ENCODE measurements at places on chromosomes 6 and 20.

GRCh38 chr6:8225113-8225512, 122.8 kb upstream of the EEF1E1 start:
- no peak for DNase-seq

GRCh38 chr6:142833054-142833453, 111.9 kb downstream of the HIVEP2 start:
- DNase-seq: no peak

- no peak for DNase-seq
These were observed 13.0 kb upstream of the MATN4 start for GRCh38 chr20:45320948-45321595.

- no peak for DNase-seq
These were observed 3.6 kb downstream of the NT5E start for GRCh38 chr6:85453490-85453889.

DNA sequence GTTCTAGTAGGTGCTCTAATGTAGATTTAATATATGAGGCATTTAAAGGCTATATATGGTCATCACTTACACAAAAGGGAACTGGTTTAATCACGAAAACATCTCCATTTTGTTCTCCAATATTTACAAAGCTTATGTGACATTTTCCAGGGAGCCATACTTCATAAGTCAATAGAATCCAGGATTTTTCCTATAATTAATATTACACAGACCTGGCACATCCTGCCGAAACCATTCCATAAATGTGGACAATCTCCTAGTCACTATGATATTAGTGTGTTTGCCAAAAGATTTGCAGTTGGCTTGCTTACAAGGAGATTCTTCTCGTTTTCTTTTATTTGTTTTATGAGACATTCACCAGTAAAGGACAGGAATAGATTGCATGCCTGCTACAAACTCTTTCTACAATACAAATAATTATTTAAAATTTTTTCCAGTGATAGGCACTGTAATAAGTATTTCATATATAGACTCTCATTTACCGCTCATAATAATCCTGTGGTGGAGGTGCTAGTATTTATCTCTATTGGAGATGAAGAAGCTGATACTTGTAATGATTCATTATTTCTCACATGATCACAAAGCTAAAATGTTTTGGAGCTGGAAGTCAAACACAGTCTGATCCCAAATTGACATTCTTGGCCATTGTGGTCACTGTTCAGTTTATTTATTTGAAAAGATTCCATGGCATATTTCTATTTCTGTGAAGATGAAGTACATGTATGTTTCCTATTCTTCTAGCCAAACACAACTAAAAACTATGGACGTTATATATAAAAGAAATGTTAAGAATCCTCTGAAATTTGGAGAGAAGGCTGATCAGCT, 597.0 kb downstream of the HTR1B start:
- no peak for DNase-seq

GRCh38 chr20:24146231-24146634, 157.7 kb upstream of the GGTLC1 start:
- DNase-seq: no peak

GRCh38 chr6:41200901-41201763, at the start of gene TREML2:
Gene TREML2, minus strand, starts transcription at chr6:41201149. Its CDS starts 141 bp downstream, at chr6:41201008.
- no peak for DNase-seq

GRCh38 chr6:43092635-43093034, 16.5 kb downstream of the PTK7 start:
- no peak for DNase-seq

DNA sequence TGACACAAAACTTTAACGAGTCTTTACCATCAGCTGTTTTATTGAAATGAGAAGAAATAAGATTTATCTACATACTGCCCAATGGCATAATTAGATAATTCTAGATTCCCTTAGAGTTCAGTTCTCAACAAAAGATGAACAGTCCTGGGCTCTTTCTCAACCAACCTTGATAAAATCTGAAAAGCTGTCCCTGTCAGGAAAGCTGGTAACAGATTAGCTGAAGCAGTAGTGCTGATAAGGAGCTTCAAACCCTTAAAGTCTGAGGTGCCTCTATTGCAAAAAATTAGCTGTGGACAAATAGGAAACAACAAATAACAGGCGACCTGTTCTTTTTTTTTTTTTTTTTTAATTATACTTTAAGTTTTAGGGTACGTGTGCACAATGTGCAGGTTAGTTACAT, 35.9 kb upstream of the FAM135A start:
- DNase-seq: no peak

- no peak for DNase-seq
These were observed 151.8 kb downstream of the UNC5CL start for GRCh38 chr6:40887079-40887791.

GRCh38 chr6:138229072-138229471, 10.8 kb upstream of the PBOV1 start:
- DNase-seq: no peak

GRCh38 chr20:44171775-44172571, 15.0 kb downstream of the JPH2 start:
- DNase-seq: no peak

- no peak for DNase-seq
These were observed 22.4 kb upstream of the UTRN start for GRCh38 chr6:144262470-144263369.

GRCh38 chr6:165825256-165825815, 162.3 kb upstream of the PDE10A start:
- no peak for DNase-seq

DNA sequence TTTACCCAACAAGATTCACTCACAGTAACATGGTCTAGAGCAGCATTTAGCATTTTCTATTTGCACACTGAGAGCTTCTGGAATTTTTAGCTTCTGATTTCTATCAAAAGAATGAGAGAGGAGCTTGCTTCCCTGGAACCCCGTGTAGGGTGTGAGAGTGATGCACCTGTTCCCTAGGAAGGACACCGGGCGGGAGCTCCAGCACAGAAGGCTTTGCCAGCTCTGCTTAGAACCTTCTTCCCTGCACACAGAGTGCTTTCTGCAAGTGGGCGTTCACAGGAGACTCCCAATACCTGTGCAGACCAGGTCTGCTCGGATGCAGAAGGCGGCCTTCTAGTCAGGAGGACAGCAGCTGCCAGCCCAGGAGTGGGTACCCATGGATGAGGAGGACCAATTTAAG, 217.3 kb downstream of the TBXT start:
- DNase-seq: no peak

DNA sequence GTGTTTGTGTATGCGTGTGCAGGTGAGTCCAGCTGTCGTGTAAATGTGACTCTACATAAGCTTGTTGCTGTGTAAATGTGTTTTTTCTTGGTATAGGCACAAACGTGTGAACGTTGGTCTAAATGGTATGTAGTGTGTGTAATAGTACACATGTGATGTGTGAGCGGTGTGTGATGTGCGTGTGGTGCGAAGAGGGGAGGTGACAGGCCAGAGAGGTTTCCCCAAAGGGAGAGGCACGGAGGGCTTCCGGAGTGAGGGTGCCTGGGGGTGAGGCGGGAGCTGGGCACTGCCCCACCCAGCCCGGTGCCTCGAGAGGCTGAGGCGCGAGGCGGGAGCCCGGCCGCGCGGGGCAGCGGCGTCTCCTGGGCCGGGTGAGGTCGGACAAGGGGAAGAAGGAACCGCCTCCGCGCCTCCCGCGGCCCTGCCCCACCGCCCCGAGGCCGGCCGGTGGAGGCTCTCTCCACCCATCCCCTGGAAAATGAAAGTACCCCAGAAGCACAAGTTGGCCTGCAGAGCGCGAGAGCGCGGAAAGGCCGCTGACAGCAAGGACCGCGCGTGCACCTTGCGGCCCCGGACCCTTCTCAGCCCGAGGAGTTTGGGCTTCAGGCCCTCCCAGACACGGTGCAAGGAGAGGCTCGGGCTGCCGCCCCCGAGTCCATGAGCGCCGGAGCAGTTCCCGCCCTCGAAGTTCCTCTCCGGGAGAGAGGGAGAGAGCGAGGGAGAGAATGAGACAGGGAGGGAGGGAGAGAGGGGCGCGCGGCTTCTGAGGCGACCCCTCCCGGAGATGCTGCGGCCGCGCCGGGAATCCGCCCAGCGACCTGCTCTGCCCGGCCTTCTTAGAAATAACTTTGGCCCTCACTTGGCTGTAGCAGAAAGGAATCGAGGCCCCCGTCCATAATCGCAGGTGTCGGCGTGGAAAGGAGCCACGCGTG, 43.2 kb upstream of the OSTM1 start:
- DNase-seq: peak; percentile 64

DNA sequence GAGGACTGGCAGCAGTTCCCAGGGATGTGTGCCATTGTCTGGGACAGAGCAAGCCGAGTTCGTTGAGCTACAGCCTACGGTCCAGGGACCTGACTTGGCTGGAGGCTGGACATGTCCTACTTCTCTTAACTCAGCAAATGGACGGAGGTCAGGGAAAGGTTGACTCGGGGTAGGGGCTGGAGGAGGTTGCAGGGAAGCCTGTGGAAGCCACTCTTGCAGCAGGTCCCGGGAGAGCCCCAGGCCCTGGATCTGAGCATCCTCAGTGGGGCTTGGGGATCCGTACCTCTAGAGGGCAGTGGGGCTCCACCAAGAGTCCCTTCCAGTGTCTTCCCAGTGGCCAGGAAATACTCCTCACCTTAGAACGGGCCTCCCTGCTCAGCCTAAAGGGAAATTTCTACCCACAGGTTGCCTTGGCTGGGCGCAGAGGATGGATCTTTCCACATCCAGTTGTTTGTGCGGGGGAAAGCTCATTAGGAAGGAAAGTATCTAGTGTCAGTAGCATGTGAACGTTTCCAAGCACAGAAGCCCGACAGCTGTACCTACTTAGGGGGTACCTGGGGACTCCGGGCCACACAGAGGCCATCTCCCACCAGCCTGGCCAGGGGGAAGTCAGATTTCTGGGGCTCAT, 170.2 kb downstream of the NFATC2 start:
- peak; percentile 89 for DNase-seq

DNA sequence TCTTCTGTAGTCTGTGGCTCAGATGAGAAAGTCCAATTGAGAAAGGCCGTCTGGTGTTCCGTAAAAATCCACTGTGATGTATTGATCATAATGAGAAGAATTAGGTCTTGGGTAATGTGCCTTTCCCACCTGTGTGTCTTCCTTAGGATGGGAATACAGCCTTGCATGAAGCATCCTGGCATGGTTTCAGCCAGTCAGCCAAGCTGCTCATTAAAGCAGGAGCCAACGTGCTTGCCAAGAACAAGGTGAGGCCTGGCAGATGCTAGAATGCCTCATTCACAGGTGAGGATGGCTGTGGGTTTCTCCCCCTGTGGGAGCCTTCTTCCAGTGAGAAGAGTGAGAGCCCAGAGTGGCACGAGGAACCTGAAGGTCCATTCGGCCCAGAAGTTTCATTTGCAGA, 32.7 kb downstream of the LYRM2 start:
- no peak for DNase-seq

DNA sequence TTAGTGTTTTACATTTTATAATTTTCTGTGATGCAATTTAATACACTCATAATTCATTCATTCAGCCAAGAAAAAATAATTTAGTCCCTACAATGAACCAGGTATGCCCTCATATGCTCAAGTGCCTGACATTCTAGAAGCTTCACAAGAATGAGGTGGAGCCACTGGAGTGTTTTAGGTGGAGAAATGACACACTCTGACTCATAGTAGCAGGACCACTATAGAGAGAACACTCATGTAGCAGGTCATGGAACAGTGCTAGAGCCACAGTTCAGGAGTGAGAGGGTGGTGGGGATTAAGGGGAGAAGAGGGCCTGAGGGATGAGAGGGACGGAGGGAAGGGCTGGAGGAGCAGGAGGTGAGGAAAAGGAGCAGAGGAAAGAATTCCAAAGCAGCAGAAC, 1.4 kb upstream of the HLA-G start:
- no peak for DNase-seq

GRCh38 chr20:37297066-37297736, 7.7 kb downstream of the MANBAL start:
- DNase-seq: no peak

DNA sequence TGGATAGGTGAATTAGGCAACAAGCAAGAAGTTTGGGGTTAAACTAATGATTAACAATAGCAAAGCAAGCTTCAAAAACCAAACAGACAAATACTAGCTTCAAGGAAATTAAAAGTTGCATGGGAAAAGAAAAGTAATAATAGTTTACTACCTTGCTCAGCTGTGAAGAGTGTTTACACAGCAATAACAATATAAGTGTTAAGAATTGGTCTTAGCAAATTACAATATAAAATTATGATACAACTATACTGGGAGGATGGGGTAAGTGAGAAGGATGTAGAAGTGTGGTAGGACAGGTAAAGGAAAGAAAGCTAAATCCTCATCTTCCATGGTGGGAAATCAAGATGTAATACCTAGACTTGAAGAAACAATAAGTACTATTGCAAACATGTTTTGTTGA, 137.7 kb upstream of the MAFB start:
- no peak for DNase-seq

GRCh38 chr6:128117916-128118315, 217.1 kb upstream of the THEMIS start:
- DNase-seq: no peak

DNA sequence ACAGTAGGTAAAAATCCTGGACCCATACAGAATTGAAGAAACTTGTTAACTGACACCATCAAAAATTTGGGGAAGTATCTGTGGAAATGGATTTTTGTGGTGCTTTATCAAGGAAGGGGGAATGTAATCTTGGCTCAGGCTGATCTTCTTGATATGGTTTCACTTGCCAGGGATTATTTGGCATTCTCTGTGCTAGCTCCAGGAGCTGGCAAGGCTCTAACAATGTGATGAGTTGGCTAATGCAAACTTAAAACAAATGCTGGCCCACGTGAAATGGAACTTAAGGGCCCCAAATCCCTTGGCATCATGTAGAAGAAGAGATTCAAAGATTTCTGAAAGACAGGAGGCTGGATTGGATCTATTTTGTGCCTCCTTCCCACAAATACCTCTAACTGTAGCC, 13.1 kb downstream of the KCNS1 start:
- DNase-seq: no peak

DNA sequence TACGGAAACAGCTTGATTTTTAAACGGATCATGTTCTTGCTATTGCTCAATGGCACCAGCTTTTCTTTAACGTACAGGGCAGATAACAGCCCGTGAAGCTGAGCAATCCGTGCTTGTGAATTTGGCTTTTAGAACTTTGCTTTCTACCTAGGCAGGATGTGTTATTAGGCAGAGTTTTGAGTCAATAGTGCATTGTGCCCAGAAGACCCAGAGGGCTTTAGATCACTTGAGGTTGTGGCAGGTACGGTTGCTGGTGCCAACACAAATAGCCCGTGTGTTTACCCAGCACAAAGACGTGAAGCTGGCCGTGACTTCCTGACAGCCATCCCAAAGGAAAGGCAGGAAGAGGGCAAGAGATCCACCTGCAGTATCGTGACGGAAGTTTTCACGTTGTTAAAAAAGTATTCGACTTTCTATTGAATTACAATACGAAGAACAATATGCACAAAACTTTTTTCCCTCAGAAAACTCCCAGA, 117.4 kb upstream of the FRMD1 start:
- no peak for DNase-seq

DNA sequence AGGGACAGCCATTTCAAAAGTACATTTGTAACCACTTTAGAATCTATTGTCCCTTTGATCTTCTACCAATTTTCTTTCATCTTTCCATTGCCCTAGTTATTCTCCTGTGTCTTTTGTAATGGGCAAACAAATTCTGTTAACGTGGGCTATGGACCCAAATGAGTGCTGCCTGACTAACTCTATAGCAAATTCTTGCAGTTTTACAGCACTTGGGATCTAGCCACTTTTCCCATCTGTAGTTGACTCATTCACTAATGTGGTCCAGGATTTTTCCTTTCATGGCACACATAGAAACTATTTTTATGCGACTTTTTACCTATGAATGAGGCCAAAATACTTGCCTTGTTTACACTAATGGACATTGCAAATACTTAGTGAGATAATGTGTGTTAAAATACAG, 52.0 kb downstream of the GRIK2 start:
- no peak for DNase-seq

- no peak for DNase-seq
These were observed 14.5 kb upstream of the ELMO2 start for GRCh38 chr20:46420878-46421277.
